ENCODE measurements at places on chromosomes 1 and 21. TPM values are rescaled to one million over a fixed set of nuclear protein-coding genes. Genes with fewer than 3 reads are reported as not detected.

AUNIP gene
- 5.0 TPM for total RNA-seq

ASPM gene
- 27.8 TPM for total RNA-seq

NES gene
- 46.1 TPM for total RNA-seq

PLA2G4A gene
- total RNA-seq: 4.4 TPM

DNA sequence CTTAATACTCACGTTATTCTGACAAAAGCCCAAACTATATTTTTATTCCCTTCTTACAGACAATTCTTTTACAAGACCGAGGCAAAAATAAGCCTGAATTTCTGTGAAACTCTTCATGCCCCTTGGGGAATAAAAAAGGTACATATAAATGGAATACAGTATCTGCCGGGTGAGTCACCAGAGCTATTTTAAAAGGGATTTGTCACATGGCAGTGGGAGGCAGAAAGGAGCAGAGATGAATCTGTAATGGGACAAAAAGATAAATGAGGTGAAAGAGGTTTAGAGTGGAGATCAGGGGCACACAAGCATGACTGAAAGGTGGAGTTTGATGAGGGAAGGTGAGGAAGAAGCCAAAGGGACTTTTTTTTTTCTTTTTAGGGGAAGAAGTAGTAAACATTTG is 8.8 kb downstream of the XCL1 start:
- DNase-seq: peak; percentile 9

GRCh38 chr1:46194641-46195193 is 3.5 kb downstream of the POMGNT1 start:
- DNase-seq: no peak

- no peak for DNase-seq
These were observed 319.2 kb upstream of the ZRANB2 start for GRCh38 chr1:71400050-71400449.

GRCh38 chr1:43902058-43902831 is 31.4 kb upstream of the ARTN start:
- DNase-seq: no peak

DNA sequence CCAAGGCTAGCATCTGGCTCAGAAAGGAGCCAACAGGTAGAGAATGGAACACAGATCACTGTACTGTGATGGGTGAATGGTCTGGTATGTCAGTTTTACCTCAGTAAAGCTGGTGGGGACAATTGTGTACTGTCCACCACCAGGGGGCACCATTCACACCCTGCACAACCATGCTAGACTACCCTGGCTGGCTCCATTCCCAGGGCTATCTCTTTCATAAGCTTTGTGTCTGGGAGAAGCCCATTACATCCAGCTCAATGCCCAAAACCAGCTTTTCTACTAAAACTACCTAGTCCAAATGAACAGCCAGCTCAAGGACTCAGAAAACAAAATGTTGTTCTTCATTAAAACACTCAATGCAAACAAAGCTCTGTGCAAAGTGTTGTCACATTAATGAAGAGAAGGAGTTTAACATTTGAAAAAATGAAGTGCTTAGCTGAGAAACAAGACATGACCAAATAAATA is 62.0 kb upstream of the RASAL2 start:
- peak; percentile 93 for DNase-seq

Data from IMR-90 (cell line).